ENCODE measurements at places on chromosomes 1 and 21.
A peak's percentile ranks its signal among the peaks of the same experiment; 100 is the strongest.

DNA sequence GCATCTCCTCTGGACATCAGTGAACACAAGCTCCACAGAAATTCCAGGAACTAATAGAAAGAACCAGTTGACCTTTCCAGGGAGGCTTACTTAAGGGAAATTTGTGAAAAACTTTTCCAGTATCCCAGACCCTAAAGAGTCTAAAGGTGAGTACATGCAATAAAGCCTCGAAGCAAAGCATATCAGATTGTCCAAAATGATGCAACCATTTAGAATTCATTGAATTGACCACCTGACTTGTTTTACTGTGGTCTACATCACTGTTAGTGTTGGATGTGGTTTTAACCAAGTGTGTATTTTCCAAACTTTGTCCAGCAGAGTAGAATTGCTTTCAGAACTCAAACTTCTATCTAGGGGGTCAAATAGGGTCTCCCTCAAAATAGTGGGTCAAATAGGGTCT, 76.3 kb upstream of the TIAM1 start:
- no peak for DNase-seq

GRCh38 chr1:25772692-25773245, 27.2 kb upstream of the SELENON start:
- no peak for DNase-seq

GRCh38 chr1:184037849-184038591, 492 bp upstream of the COLGALT2 start:
- no peak for DNase-seq

DNA sequence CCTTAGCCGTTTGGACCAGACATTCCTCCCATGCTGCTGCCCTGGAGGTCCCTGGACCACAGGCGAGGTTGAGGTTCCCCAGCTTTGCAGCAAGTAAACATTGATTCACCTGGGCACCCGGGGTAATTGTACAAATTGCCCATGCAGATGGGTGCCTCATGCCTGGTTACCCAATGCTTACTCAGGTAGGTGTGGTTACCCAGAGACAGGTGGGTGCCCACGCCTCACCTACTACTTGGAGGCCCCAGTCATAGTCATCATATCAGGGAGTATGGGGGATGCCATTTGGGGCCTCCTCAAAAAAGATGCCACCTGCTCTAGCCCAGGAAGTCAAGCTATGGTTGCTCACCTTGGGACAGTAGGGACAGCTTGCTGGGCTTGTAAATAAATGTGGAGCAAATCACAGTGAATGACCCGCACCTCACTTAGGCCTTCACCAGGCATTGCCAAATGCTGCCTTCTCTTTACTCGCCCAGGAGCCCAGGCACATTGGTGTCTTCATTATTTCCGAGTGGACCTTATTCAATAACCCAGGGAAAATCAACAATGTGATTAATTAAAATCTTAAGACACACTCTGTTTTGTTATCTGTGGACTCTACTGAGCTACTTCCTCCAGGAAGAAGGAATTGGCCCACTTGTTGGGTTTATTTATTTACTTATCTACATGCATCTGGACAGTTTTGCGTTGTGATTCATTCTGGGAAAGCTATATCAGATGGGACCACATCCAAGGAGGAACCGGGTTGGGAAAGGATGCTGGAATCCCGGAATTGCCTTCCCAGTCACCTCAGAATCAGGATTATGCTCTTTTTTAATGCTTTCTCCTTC, 35.6 kb upstream of the GRHL3 start:
- no peak for DNase-seq

DNA sequence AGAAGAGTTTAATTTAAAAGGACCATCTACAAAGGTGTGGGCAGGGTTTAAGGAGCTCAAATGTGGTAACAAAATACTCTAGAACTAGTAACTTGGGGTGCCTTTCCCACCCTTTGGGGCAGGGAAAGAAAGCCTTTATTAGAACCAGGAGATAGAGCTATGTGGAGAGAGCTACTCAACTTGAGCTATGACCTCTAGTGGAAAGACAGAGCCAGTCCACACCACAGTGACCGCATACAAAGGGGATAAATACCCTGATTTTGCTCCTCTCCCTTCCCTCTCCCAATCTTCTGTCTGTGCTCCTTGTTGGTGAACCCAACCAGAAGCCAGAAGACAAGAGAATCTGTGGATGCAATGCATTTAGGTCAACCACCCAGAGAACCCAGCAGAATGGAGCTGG, 54.4 kb upstream of the JAK1 start:
- DNase-seq = no peak

DNA sequence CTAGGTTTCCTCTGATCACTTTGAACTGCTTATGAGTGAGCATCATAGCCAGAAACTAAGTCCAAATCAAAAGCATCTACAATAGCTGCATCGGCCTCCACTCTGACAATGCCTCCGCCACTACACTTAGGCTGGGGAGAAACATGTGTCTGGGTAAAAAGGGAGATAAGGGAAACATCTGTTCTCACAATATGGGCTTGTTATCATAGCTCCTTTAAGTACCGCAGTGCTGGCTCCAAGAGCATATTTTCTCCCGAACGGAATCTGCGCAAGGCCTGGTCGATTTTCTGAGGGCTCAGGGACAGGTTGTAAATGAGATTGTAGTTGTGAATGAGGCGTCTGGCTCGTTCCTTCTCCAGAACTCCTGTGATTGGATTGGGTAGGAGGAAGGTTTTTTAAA, 63.9 kb upstream of the CYP2J2 start:
- no peak for DNase-seq

- no peak for DNase-seq
These were observed 193.5 kb downstream of the SDCCAG8 start for GRCh38 chr1:243449373-243449772.

- DNase-seq = no peak
These were observed 33.6 kb downstream of the NUP133 start for GRCh38 chr1:229474509-229474908.

DNA sequence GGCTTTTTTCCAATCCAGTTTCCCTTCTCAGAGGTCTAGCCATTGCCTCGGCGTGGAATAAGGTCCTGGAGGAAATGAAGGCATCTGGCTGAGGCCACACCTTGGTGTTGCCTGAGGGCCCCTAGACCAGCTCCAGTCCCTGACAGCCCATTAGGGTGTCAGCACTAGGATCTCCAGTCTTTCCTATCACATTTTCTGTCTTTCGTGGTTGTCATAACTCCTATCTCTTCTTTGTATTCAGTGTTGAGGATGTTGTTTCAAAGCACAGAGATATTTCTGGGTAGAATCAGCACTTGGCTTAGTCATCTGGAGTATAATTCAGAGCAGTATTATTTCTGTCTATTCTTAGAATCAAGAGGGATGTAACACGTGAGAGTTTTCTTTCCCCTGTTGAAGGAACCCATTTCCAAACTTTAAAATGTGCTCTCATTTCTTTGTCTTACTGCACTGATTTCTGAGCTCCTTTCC, 844.3 kb downstream of the KCNT2 start:
- DNase-seq = no peak

- no peak for DNase-seq
These were observed 34.5 kb downstream of the EPHX1 start for GRCh38 chr1:225844236-225845061.

GRCh38 chr1:89454845-89455521, 69.6 kb upstream of the LRRC8B start:
- peak; percentile 4 for DNase-seq

DNA sequence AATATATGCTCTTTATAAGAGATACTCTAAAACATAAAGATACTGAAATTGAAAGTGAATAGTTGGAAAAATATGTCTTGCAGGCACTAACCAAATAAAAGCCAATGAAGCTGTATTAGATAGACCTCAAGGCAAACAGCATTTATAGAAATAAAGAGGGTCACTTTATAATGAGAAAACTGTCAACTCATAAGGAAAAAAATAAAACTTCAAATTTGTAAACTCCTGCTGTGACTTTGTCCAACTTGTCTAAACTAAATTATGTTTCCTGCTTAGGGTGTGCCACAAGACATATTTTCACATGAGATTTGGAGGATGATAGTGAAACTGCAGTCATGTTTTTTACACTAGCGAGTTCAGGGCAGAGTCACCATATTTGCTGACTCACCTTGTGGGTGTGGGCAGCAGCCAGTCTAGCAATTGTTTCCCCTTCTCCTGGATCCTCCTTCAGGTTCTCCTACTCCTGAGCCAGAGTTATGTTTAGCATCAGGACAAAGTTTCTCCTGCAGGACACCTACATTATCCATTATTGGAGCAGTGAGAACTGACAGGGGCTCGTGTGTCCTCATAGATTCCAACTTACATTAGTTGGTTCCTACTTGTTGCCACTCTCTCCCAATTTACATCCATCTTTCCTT, 43.8 kb downstream of the CD53 start:
- DNase-seq = no peak

GRCh38 chr21:33198346-33199099, 31.2 kb upstream of the IFNAR2 start:
- DNase-seq = no peak

GRCh38 chr21:45719177-45719802, 75.8 kb downstream of the PCBP3 start:
- no peak for DNase-seq

DNA sequence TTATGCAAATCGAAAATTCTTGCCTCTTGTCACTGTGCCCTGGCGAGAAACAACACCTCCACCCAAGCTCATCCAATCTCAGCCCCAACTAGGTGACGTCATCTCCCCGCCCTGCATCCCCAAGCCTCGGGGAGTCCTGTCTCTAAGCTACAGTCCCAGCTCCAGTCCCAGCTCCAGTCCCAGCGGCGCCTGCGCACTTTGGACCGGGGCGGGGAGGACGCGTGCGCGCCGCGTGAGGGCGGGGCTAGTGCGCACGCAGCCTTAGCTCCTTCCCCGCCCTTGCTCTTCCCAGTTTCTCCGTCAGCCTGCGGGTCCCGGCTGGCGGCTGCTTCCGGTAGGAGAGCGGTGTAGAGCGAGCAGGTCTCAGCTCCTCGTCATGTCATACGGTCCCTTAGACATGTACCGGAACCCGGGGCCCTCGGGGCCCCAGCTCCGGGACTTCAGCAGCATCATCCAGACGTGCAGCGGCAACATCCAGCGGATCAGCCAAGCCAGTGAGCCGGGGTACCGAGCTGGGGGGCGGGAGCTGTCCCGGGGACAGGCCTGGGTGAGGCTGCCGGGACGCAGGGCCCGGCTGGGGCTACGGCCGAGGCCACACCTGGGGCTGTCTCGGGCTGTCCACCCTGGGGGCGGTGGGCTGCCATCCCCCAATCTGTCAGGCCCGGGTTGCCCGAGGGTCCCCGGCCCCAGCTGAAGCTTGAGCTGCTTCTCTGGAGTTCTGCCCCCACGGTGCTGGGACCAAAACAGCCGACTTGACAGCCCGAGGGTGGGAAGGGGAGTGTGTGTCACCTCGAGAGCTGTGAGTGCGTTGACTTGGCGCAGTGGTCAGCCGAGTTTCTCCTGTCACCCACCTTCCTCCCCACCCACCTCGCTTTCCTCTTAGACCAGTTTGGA, at the start of gene STX12:
TSS of gene STX12 (plus strand) at position 288 of the 894 bp plus-strand sequence. CDS start at position 377, 89 bp downstream.
- peak; percentile 91 for DNase-seq

DNA sequence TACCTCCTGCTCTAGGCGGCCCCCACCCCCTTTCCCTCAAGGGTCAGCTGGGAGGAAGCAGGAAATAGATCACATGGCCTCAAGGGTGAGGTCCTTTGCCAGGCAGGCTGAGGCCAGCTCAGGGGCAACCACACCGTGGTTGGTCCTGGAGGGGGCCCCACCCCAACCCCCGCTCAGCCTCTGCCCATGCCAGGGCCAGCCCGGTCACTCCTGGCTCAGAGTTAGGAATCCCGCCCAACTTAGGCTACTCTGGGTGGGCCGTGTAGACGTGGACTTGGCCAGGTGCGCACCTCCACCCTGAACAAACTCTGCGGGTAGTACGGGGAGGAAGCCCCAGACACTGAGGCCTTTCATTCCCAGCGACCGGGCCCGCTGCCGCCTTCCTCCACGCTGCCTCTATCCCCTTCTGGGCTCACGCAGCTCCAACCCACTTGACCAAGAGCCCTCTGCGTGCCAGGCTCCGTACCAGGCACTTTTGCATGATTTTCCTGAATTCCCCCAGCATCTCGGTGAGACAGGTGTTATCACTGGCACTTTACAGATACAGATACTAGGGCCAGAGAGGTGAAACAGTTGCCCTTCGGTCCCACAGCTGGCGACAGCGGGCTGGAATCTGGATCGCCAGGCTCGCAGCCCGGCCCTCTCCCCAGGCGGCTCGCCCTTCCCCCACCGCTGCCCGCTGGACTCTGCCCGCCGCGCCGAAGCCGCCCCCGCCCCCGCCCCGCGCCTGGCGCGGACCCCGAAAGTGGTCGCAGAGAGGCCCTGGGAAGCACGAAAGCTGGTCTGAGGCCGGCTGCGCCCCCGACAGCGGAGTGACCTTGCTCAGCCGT, 769 bp downstream of the GALE start:
- DNase-seq = no peak

DNA sequence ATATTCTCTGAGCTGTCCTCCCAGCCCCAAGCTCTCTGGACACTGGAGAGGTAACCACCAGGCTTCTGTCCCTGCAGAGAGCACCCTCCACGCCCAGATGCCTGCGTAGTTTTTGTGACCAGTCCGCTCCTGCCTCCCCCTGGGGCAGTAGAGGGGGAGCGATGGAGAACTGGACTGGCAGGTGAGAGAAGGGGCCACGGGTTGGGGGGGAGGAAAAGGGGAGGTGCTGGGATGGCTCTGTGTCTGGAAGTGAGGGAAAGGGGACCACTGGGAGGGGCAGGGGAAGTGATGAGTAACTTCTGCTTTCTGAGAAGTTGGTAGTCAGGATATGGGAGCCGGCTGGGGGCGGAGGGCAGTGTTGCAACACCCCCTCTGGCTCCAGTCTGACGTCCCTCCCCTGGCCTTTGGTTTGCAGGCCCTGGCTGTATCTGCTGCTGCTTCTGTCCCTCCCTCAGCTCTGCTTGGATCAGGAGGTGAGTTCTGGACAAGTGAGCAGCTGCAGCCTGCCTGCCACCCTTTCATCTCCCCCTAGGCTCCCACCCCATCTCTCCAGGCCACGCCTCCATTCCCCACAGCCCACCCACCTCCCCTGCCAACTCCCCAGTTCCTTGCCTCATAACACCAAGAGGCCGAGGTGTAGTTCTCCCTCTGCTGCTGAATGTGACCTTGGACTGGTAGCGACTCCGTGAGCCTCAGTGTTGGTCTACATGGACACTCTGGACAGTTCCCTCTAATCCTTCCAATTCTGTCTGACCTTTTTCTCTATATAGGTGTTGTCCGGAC, 3.1 kb downstream of the ADAMTSL4 start:
- no peak for DNase-seq

DNA sequence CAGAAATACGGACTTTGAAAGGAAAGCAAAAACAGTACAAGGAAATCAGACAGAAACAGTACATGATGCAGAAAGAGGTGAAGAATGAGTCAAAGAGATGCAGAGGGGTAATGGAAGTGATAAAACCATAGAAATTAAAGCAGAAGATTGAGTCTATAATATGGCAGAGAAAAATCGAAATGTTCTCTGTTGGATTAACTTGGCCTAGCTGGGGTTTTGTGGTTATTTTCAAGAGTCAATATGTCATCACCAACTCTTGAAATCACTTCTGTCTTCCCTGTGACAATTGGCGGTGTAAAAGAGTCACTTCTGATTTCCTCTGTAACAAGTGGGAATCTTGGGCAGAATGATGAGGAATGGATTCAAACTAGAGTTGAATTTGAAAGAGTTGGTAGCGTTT, 7.4 kb downstream of the YTHDF2 start:
- no peak for DNase-seq

GRCh38 chr1:222073307-222073995, 331.6 kb upstream of the DUSP10 start:
- DNase-seq = no peak
